Immature natural killer cell (primary cell): ENCODE measurements at places on chromosomes 12 and 14. TPM values are rescaled to one million over a fixed set of nuclear protein-coding genes. Genes with fewer than 3 reads are reported as not detected.
A peak's percentile ranks its signal among the peaks of the same experiment; 100 is the strongest.

TMBIM4 gene
- 540 TPM for polyA plus RNA-seq

NR2C1 gene
- 5.9 TPM for polyA plus RNA-seq

YBX3 gene
- polyA plus RNA-seq, result 1.5 TPM

CISTR gene
- not detected for polyA plus RNA-seq

INHBC gene
- polyA plus RNA-seq, result not detected

DNA sequence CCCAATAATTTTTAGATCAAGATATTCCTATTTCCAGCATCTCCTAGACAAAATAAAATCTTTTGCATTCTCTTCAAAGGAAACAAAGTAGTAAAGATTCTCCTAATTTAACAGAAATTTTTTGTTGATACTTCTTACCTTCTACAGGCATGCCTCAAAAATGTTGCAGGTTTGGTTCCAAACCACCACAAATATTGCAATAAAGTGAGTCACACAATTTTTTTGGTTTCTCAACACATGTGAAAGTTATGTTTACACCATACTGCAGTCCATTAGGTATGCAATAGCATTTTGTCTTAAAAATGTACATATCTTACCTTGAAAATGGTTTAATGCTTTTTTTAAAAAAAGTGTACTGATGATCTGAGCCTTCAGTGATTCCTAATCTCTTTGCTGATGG is 65.6 kb upstream of the USP15 start:
- DNase-seq, result no peak
- peaks cover 27% of the 10 kb centered on the region for H3K4me1 ChIP-seq
- H3K27ac ChIP-seq, result no peak overlapping the region
- peaks cover 28% of the 10 kb centered on the region for H3K27me3 ChIP-seq
- H3K4me3 ChIP-seq, result no peak overlapping the region
- no peaks in the 10 kb centered on the region for H3K36me3 ChIP-seq

- H3K27me3 ChIP-seq, result peaks cover 27% of the 10 kb centered on the region
- H3K4me1 ChIP-seq, result peaks cover 37% of the 10 kb centered on the region
- peak within 1 kb of the TSS; percentile 77 for H3K4me3 ChIP-seq
- H3K27ac ChIP-seq, result no peak within 1 kb of the TSS
- no peaks in the 10 kb centered on the region for H3K36me3 ChIP-seq
Measured at GRCh38 chr14:88554457-88555286, at the start of gene PTPN21. TSS of gene PTPN21 (minus strand) at chr14:88555007. CDS start at chr14:88550417, 4,590 bp downstream.

GRCh38 chr12:2783936-2784600 is 10.7 kb upstream of the FKBP4 start:
- peak; percentile 46 for DNase-seq
- peak overlapping the region; percentile 75 for H3K4me3 ChIP-seq
- no peak overlapping the region for H3K27ac ChIP-seq
- peaks cover 6% of the 10 kb centered on the region for H3K4me1 ChIP-seq

DNA sequence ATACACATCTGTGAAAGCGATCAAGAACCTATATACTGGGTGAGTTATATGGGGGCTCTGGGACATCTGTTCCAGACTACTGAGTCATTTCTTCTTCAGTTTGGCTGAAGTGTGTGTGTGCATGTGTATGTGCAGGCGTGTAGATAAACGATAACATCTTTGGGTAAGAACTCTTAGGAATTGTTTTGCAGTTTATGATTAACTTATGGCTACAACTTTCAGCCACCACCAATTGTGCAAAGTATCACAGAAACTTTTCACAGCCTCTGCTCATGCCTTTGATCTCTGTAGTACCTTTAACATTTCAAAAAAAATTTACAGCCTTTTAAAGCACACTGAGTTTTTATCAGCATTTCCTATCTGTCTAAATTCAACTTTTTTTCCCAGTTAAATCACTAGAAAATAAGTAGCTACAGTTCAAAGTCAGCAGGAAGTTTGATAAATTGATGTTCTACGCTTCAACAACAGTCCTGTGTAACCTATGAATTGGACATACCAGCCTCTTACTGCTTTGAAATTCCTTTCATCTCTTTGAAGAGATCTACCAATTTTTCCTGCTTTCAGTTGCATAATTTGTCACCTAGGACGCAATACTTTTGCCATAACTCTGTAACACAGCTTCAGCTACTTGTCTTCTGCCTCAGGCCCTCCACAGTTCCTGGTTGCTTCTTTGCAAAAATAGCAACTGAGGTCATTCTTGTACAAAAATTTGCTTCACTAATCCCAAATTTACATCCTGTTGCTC is 43.0 kb downstream of the PPM1H start:
- DNase-seq, result no peak
- no peaks in the 10 kb centered on the region for H3K4me1 ChIP-seq
- no peaks in the 10 kb centered on the region for H3K36me3 ChIP-seq
- H3K27ac ChIP-seq, result no peak overlapping the region
- peaks cover under 1% of the 10 kb centered on the region for H3K27me3 ChIP-seq

DNA sequence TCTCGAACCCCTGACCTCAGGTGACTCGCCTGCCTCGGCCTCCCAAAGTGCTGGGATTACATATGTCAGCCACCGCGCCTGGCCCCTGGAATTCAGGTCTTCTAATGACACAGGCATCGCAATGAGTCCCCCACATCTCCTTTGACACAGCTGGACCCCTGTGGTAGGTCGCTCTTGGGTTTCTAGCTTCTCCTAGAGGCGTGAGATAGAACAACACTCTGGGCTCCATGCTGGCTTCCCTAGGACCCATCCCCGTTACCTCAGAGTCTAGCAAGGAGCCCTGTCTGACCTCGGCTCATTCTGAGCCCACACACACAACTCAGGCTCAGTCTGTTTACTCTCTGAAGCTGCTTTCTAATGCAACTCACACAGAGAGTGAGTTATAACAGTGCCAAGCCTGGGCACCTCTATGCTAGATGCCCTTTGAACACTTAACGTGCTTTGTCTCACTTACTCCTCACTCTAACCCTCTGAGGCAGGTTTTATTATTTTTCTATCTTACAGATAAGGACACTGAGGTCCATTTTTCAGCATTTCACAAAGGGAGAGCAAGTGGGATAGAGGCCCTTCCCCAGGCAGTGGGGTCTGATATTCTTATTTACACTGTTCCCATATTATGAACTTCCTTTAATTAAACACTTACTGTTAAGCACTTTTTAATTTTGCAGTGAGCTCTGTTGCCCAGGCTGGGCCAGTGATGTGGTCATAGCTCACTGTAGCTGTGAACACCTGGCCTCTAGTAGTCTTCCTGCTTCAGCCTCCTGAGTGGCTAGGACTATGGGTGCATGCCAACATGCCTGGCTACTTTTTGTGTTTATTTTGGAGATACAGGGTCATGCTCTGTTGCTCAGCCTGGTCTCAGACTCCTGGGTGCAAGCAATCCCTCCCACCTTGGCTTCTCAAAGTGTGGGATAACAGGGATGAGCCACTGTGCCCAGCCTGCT is 40.6 kb upstream of the RBM19 start:
- DNase-seq, result no peak
- H3K4me3 ChIP-seq, result no peak overlapping the region
- H3K4me1 ChIP-seq, result no peaks in the 10 kb centered on the region
- peaks cover 8% of the 10 kb centered on the region for H3K27me3 ChIP-seq

- DNase-seq, result no peak
- no peak overlapping the region for H3K27ac ChIP-seq
- H3K27me3 ChIP-seq, result peaks cover 2% of the 10 kb centered on the region
- H3K36me3 ChIP-seq, result no peaks in the 10 kb centered on the region
- H3K4me1 ChIP-seq, result no peaks in the 10 kb centered on the region
- H3K4me3 ChIP-seq, result no peak overlapping the region
Measured at GRCh38 chr14:54252072-54252730, 144.6 kb upstream of the CDKN3 start.

DNA sequence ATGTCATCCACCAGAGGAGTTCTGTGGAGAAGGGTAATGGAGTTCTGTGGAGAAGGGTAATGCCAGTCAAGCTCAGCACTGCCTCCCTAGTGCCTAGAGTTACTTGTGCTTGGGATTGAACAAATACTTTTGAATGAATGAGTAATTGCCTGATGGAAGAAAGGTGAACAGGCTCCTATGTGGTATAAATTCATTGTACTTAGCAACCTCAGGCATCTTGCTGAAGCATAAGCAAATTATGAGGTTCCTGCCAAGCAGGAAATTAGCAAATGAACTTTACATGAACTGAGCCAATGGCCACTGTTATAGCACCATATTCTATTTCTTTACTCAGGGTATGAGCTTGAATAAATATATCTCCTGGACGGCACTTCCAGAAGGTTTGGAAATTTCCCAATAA is 1047.2 kb downstream of the SLC6A15 start:
- H3K4me3 ChIP-seq, result no peak overlapping the region
- DNase-seq, result no peak
- H3K36me3 ChIP-seq, result no peaks in the 10 kb centered on the region
- H3K27me3 ChIP-seq, result no peaks in the 10 kb centered on the region

DNA sequence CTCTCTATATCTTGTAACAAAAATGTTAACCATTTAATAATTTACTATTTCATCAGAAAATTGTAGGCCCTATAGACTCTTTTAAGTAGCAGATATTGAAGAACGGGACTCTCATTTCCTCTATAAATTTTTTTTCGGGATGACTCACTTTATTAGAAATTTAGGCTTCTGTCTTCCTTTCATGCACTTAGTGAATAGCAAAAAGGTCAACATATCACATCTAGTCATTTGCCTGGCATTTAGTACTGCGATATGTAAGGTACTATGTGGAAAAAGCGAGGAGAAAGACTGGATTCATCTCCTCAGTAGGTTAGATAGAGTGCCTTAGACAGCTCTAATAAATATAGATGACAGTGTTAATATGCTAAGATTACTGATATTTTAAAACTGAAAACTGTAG is 166.3 kb upstream of the PTPRQ start:
- H3K4me3 ChIP-seq, result no peak overlapping the region
- peaks cover 2% of the 10 kb centered on the region for H3K27me3 ChIP-seq
- DNase-seq, result no peak
- no peaks in the 10 kb centered on the region for H3K4me1 ChIP-seq
- H3K36me3 ChIP-seq, result no peaks in the 10 kb centered on the region
